NCI-H2029 treated with DMSO at 0.1 percent for 48 hours (cell line): ENCODE measurements at places on chromosomes 7 and 10.

DNA sequence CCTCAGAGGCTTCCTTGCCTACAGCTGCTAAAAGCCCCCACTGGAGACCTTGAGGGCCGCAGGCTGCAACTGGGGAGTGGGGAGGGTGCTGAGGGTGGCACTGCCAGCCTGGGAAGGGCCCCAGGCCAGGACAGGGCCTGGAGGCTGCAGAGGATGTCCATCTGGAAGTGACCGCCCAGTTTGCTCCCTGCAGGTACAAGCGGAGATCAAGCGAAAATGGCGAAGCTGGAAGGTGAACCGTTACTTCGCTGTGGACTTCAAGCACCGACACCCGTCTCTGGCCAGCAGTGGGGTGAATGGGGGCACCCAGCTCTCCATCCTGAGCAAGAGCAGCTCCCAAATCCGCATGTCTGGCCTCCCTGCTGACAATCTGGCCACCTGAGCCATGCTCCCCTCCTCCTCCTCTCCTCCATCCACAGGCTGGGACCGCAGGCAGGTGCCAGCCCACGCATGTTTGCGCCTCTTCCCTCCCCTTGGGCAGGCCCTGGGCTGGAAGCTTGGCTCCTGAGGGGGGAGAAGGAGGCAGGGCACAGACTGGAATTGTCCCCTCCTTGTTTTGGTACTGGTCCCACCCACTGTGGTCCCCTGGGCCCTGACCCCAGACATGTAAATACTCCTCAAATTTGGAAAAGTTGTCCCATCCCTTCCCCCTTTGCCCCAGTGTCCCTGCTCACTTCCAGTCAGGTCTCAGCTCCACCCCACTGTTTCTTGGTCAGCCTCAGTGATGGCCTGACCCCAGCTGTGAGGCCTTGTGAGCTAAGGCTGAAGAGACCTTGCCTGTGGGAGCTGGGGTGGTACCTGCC, 54.4 kb downstream of the ADCYAP1R1 start:
- DNase-seq: no peak

DNA sequence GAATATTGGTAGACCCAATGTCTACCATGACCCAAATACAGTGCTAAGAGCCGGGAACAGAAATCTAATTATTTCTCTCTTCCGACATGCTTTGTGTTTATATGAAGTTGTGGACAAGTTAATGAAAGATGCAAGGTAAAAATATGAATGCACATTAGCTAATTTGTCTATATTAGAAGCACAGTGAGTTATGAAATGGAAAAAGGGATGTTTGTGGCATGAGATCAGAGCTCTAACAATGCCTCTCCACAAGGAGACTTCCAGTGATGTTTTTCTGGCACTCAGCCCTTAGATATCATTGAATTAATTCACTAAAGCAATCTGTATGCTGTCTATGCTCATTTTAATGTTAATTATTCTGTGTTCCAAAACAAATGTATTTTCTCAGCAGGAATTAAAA, 897.2 kb downstream of the CNTNAP2 start:
- DNase-seq: peak; percentile 24

DNA sequence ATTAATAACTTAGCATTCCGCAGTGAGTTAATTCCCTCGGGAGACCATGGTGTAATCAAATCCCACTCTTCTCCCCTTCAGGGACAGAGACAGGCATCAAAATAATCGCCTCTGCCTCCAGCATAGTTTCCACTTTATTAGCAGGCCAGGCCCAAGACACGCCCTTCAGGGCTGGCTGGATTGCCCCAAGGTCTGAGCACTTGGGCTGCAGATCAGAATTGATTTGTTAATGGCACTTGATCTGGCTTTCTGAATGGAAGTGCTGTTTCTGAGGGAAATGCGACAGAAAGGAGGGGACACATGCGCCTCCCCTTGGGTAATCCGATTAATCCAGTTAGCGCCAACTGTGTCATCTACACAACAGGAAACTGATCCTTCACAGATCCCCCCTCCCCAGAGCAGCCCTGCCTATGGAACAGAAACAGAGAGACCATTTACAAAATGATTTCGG, 15.6 kb downstream of the CHAT start:
- DNase-seq: no peak

- no peak for DNase-seq
Measured at GRCh38 chr7:137998250-137998649, 3.6 kb downstream of the CREB3L2 start.

- DNase-seq: no peak
Measured at GRCh38 chr7:110853263-110853662, 237.7 kb upstream of the LRRN3 start.

- no peak for DNase-seq
Measured at GRCh38 chr10:48802611-48803071, 118.0 kb downstream of the WDFY4 start.

- DNase-seq: no peak
Measured at GRCh38 chr7:136637813-136638212, 230.6 kb upstream of the CHRM2 start.

GRCh38 chr7:39336442-39336841, 229.8 kb upstream of the YAE1 start:
- no peak for DNase-seq

DNA sequence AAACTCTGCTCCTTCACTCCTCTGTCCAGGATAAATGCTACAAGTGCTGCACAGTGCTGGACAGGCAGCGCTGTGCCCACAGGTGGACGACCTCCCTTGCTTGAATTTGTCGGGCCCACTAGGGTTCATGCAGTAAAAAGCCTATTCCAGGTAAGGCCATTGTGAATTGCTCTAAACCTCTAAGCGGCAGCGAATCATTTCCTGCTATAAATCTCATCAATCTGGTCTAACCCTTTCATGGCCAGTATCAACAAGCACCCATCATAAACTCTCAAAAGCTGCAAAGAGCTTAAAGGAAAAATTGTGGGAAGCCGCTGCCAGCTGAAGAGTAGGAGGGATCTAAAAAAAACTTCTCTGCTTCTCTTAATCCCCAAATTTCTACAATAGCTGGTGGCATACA, 134.2 kb downstream of the SLC25A13 start:
- DNase-seq: no peak

- no peak for DNase-seq
Measured at GRCh38 chr7:158963771-158964241, 107.4 kb downstream of the DYNC2I1 start.

DNA sequence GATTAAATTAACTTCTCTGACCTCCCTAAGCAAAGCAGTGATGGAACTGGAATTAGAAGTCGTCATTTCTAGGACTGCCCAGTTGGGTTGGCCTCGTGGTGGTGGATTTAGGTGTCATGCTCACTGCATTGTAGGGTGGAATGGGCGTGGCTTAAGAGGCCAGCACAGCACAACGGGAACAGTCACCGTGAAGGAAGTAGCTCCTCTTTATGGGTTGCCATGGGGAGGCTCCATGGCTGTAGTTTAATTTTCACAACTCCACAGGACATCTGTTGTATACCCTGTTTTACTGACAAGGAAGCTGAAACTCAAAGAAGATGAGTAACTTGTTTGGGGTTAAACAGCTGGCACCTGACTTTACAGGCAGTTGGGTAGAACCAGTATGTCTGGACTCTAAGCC, 208.3 kb downstream of the CELF2 start:
- DNase-seq: no peak

DNA sequence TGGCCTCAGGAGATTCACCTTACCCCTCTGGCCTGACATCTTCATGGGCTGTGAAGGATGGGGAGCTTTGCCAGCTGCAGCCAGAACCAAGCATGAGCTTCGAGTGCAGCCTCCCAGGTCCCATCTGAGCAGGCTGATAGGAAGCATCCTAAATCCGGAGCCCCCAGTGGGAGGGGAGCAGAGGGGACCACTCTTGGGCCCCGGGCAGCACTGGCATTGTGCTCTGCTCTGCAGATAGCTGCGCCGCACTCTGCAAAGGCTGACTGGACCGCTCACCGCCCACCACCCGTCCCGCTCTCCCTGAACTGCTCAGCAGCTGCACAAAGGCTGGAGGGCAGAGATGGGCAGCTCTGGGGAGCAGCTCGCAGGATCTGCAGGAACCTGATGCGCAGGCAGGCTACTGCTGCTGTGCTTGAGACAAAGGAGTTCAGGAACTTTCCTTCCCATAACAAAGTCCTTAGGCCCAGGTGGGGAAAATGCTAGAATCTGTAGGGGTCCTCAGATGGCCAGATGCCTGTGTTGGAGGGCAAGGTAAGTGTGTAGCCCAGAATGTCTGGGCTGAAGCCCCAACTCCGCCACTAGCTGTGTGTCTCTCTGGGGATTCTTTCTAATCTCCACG, 51.8 kb downstream of the ARHGAP22 start:
- DNase-seq: no peak

DNA sequence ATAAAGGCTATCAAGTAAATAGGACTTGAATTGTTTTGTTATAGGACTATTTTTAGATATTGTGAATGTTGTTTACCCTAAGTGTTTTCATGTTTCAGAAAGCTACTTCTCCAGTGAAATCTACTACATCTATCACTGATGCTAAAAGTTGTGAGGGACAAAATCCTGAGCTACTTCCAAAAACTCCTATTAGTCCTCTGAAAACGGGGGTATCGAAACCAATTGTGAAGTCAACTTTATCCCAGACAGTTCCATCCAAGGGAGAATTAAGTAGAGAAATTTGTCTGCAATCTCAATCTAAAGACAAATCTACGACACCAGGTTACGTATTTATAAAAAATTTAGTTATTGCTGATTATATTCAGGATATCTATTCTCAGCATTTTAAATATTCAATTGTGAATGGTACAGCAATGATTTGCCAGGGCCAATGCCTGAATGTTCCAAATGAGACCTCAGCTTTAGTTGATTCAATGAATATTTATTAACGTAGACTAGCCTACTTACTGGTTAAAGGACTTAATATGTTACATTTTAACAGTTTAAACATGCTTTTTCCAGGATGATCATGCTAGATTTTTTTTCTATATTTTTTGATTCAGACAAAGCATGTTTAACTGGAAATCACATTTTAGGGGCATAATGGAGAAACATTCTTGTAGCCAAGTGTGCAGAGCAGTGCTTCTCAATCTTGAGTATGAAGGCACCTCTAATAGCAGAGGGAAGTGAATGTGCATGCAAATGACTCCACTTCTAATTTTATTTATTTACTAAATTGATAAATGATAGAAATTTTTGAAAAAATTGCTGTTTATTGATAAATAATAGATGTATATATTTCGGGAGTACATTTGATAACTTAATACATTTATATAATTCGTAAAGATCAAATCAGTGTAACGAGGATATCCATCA, 18.2 kb downstream of the ANLN start:
- DNase-seq: no peak

- DNase-seq: no peak
Measured at GRCh38 chr7:158649279-158649678, 55.3 kb downstream of the NCAPG2 start.

DNA sequence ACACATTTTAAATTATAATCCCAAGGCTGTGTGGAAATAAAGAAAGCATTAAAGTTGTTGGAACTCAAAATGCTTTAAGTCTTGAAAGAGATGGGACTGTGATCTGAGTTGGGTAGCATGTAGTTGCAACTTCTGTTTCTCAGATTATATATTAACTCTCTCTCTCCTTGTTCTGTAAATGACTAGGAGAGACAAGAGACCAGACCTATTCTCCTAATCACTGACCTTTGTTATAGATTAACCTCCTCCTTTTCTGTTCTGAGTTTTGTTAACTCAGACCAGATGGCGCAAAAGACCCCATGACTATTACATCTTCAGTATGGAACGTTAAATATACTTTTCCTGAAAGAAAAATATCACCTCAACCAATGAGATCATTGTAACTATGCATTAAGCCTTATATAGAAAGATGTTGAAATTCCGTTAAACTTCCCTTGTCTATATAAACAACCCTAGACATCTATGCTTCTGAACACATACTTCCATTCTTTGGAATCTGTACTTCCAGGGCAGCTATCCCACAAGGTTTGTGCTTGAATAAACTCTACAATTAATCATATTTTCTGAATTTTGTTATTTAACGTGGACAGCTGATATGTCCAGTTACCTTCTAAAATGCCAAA, 143.5 kb upstream of the TRIM24 start:
- DNase-seq: no peak

DNA sequence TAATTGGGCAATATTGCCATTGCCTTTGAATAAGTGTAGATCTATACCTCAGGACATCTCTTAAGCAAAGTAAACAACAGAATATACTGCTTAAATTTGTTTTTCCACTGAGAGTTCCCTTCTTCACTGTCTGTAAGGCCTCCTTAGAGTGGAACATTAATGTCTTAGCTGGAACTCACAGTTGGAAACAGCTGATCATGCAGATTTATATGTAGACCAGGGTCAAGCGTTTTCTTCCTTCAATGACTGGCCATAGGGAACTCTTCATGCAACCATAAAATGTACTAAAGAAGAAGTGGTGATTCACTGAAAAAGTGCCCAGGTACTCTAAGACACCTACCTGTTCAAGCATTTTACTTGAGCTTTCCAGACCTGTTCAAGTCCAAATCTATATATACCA, 18.3 kb upstream of the TBX20 start:
- no peak for DNase-seq

GRCh38 chr10:21298701-21299100, 226.8 kb downstream of the SKIDA1 start:
- no peak for DNase-seq

DNA sequence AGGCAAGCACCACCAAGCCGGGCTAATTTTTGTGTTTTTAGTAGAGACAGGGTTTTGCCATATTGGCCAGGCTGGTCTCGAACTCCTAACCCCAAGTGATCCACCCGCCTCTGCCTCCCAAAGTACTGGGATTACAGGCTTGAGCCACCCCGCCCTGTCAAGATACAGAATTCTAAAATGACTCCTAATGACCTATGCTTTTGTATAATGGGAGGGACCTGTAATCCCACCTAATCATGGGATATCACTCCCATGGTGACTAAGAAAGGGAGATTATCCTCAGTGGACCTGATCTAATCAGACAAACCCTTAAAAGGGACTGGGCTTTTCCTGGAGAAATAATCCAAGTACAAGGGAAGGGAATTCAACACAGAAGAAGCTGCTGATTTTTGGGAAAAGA, 28.8 kb downstream of the SAMD8 start:
- no peak for DNase-seq

GRCh38 chr7:144787127-144787526, 48.7 kb downstream of the TPK1 start:
- DNase-seq: no peak

DNA sequence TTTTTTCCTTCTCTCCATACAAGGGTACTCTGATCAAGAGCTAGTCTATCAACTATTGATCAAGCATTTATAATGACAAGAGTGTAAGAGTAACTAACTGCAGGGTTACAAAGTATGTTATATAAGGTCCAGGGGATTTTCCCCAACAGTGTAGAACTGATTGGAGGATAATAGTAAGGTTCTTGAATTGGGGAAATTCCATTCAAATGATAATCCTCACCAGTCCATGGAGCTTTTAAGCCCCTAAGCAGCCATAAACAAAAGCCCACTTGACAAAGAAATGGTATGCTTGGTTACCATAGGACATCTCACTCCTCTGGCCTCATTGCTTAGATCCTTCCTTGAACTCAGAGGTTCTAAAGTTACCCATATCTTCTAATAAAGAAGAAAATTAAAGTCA, 8.2 kb downstream of the YME1L1 start:
- DNase-seq: no peak

- no peak for DNase-seq
Measured at GRCh38 chr7:98740643-98741042, 123.6 kb downstream of the NPTX2 start.

- DNase-seq: no peak
Measured at GRCh38 chr7:112031689-112032088, 174.5 kb downstream of the DOCK4 start.

- no peak for DNase-seq
Measured at GRCh38 chr7:98991141-98991540, 112.8 kb downstream of the TRRAP start.

- no peak for DNase-seq
Measured at GRCh38 chr10:21473135-21473534, 52.3 kb downstream of the SKIDA1 start.
